NCI-H187 treated with DMSO at 0.1 percent for 48 hours (cell line): ENCODE measurements at places on chromosomes 11 and 22.

DNA sequence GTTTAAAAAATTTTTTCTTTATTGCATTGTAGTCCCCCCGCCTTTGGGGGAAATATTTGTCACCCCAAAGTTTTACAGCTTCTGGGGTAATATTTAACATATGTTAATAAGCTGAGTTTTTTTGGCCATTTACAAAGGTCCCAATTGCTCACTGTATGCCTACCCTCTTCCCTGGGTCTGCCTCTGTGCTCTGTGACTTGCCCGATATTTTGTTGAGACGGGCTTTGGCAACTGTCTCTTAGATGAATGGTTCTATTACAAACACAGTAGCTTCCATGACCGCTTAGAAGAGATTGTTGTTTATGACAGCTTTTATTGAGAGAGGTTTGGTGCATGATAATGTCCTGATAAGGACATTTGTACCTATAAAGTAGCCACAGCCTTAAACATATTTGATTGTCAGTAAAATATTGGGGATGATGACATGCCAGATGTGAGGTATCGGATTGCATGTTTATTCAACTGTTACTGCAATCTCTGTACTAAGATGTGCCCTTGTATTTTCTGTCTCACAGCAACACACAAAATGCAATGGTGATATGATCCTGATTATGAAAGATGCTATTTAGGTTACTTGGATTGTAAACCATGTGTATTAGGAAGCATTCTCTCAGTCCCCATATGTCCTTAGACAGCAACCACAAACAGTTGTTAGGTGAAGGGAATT is 103.1 kb downstream of the TEAD1 start:
- DNase-seq: no peak

- no peak for DNase-seq
Observed at GRCh38 chr22:24592851-24593558, at the start of gene LRRC75B. Gene LRRC75B, minus strand, starts transcription at chr22:24593073. Its CDS starts 34 bp downstream, at chr22:24593039.

- DNase-seq: no peak
Observed at GRCh38 chr11:29963036-29963435, 53.8 kb downstream of the KCNA4 start.

DNA sequence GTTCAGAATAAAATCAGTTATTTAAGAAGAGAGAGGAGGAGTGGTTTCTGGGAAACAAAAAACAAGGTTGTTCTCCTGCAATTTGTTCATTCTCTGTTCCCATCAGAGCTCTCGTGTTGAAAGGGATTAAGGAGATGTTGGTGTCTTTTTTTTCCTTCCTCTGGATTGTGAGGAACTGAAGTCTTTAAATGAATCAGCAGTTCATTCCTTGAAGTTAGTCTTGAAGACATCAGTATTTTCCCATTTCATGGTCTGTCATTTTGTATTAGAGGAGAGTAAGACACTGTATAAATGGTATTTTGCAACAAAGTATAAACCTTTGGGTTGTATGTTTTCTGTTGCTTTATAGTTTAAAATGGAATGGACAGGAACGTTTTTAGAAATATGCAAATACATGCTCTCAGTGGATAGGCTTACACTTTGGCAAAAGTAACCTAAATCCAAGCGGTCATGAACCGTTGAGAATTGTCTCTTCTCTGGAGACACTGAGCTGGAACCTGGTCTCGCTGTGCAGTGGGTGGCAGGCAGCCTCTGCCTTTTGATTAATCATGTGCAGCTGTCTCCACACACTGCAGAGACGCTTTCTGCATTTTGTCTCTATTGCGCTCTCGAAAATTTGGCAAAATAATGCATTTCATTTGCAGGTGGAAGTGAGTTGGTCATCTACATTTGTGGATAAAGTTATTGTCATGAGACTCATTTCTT is 33.0 kb downstream of the SAMM50 start:
- no peak for DNase-seq

DNA sequence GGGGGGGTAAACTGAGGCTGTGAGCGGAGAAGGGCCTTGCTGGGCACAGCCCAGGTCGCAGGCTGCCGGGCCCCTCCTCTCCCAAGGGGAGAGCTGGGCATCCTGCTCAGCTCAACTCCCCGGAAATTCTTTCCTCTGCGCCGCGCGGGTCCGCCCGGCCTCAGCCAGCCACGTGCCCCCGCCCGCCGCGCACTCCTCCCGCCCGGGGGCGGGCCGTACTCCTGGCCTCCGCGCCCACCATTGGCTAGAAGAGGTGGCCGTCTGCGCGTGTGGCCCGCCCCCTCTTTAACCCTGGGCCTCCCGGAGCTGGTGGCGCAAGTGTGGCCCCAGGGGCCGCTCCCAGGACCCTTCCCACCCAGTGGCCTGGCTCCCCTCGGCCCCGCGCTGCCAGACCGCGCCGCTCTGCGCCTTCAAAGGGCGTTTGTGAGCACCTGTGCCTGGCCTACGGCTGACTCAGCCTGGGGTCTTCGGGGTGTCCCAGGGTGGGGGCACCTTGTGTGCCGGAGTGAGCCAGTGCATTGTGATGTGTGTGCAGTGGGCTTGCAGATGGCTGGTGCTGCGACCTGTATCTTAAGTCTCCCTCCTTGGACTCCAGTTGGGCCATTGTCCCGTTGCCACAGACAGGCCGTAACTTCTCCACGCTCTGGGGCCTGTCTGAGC is 2.0 kb downstream of the MRGPRF start:
- no peak for DNase-seq

GRCh38 chr11:26974069-26974783 is 19.7 kb upstream of the FIBIN start:
- no peak for DNase-seq

- DNase-seq: no peak
Observed at GRCh38 chr11:44753961-44754645, 27.3 kb downstream of the TSPAN18 start.

DNA sequence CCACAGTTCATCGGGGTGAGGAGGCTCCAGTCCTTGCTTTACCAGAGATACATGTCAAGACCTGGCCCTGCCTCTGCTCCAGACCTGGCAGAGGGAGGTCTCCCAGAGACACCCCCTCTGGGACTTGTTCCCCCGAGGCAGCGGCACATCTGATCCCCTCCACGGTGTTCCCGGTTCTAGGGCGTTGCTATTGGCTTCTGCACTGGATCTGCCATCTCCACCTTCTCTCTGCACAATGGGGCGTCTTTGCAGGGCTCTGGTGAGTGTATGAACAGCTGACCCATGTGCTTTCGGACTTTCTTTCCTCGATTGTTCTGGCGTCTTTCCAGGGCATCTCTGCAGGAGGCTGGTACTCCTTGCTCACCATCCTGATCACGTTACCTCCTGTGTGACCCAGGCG is 930.4 kb downstream of the TBC1D22A start:
- DNase-seq: no peak

DNA sequence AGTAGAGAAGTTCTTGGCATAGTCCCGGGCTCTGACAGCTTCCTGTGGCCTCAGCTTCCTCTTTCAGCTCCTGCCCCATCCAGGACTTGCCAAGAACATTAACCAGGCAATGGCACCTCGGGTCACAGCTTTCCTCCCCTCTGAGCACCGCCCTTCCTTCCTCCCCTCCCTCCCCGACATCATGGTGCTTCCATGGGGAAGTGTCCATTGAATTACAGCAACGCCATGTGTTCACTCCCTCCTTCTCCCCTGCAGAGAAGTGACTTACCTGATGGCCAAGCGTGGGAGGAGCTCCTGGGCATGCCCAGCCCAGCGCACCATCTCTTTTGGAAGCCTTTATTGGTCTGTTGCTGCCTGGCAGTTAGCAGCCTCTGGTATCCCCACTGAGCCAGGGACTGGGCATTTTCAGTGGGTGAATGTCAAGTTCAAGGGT is 25.8 kb upstream of the DAGLA start:
- no peak for DNase-seq

DNA sequence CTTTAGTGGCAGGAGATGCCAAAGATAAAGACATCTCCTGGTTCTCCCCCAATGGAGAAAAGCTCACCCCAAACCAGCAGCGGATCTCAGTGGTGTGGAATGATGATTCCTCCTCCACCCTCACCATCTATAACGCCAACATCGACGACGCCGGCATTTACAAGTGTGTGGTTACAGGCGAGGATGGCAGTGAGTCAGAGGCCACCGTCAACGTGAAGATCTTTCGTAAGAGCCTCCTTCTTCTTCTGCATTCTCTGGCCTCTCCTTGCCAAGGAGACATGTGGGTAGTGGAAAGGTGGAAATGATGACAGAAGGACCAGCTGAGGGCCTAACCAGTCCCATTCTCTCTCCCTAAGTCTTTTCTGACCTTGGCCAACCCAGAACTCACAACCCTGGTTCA is 110.1 kb upstream of the TTC12 start:
- no peak for DNase-seq

- no peak for DNase-seq
Observed at GRCh38 chr11:45563171-45563570, 102.3 kb downstream of the CHST1 start.

DNA sequence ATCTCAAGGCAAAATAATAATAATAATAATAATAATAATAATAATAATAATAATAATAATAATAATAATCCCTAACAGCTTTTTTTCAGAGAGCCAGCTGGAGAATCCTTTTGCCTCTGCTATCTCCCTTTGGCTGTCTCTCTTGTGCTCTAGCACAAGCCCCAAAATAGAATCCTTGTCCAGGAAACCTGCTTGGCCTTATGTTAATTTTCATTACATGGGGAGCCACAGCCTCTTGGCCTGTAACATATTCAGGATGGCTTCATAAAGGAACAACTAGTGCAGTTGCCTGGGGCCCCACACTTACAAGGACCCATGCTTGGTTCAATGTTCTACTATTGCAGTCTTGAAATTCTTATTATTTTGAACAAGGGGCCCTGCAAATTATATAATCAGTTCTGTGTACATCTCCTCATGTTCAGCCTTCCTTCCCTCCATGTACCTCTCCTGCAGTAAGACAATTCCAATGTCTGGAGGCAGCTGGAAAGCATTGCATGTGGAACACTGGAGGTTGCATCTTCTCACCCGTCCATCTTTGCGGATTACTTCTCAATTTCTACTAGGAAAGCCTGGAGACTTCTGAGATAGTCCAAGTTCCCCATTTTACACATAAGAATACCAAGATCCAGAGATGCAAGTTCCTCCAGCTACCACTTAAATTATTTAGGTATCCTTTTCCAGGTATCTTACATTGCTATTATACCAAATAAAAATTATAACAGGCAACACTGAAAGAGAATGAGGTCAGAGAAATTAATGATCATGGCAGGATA is 37.8 kb upstream of the SORL1 start:
- DNase-seq: no peak

DNA sequence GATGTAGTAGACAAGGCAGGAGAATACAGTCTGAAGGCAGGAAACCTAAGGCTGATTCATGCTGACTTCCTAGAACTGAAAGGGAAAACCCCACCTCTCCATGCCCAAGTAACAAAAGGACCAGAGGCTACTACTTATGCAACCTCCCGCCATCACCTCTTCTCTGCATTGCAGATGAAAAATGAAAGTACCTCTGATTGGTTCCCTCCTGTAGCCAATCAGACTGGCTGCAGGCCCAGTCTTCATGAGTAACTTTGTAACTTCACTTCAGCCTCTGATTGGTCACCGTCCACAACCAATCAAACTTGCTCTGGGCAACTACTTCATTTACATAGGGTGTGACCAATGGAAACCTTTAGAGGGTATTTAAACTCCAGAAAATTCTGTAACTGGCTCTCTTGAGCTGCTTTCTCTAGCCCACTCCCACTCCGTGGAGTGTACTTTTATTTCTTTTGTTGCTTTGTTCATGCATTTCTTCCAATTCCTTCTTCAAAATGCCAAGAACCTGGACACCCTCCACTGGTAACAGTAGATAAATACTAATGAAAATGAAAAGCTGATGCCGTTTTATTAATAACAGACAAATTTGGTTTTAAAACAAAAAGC is 5.2 kb upstream of the MAP6 start:
- DNase-seq: no peak

- no peak for DNase-seq
Observed at GRCh38 chr11:126687477-126687876, 313.1 kb downstream of the KIRREL3 start.

- no peak for DNase-seq
Observed at GRCh38 chr22:44186121-44186510, 5.4 kb downstream of the PARVG start.

DNA sequence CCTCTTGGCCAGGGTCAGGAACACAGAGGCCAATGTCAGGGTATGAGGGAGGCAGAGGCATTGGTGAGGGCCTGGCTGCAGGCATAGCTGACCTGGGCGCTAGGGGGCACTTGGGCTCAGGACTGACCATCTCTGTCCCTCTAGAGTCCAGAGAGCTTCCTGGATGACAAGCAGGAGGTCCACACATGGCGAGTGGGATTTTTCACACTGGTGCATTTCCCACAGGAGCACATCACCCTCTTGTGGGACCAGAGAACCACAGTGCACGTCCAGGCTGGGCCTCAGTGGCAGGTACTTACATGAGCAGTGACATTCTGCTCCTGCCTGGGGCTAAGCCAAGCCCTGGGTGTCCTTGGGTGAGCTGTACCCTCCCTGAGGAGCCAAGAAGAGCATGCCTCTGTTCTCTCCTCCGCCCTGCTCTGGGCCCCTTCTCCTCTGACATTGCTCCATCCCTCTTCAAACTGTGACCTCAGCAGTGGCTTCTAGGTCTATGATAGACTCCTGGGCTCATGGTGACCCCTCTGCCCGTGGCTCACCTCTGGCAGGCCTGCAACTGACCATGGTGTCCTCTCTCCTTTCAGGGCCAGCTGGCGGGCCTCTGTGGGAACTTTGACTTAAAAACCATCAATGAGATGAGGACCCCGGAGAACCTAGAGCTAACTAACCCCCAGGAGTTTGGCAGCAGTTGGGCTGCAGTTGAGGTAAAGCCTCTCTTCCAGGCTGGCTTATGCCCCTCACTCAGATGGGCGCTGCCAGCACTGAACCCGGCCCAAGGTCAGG is 46.6 kb downstream of the OTOG start:
- no peak for DNase-seq

DNA sequence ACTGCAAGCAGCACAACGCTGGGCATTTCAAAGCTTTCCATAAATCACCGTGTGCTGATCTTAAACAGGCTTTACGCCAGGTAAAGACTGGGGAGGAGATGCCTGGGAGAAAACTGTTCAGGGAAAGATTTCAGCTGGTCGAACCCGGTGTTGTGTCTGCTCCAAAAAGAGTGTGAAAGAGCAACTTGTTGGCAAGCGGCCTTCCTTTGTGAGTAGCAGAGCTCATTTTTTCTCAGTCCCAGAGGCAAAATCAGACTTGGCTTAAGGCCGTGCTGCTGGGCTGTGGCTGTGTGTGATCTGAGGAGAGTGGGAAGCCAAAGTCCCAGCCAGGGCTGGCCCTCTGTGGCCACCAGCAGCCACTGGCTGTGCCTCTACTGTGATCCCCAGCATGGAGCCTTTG is 75.7 kb upstream of the E2F8 start:
- DNase-seq: no peak

GRCh38 chr11:92894197-92894596 is 75.3 kb upstream of the MTNR1B start:
- no peak for DNase-seq
